T-helper 17 cell (primary cell): ENCODE measurements at places on chromosomes 12 and 14. TPM values are rescaled to one million over a fixed set of nuclear protein-coding genes. Genes with fewer than 3 reads are reported as not detected.

Gene CLEC1A
- not detected for total RNA-seq

Gene TMEM63C
- 1.1 TPM for total RNA-seq

- H3K4me3 ChIP-seq, result no peak overlapping the region
- peaks cover 9% of the 10 kb centered on the region for H3K27me3 ChIP-seq
- H3K27ac ChIP-seq, result no peak overlapping the region
- peak; percentile 48 for DNase-seq
- H3K4me1 ChIP-seq, result peaks cover 2% of the 10 kb centered on the region
Measured at GRCh38 chr12:45170456-45171042, 45.3 kb upstream of the ANO6 start.

- no peak for DNase-seq
- peak overlapping the region; percentile 84 for H3K4me3 ChIP-seq
- no peaks in the 10 kb centered on the region for H3K27me3 ChIP-seq
- H3K27ac ChIP-seq, result peak overlapping the region; percentile 99
- peaks cover 2% of the 10 kb centered on the region for H3K36me3 ChIP-seq
Measured at GRCh38 chr12:12465522-12465921, 97.1 kb downstream of the DUSP16 start.

Gene SERPINA10
- total RNA-seq, result not detected

GRCh38 chr12:11765817-11766794 is 116.6 kb downstream of the ETV6 start:
- H3K36me3 ChIP-seq, result no peaks in the 10 kb centered on the region
- H3K27ac ChIP-seq, result peak overlapping the region; percentile 96
- H3K4me3 ChIP-seq, result peak overlapping the region; percentile 87
- DNase-seq, result peak; percentile 10
